Naive thymus-derived CD4-positive, alpha-beta T cell (primary cell): ENCODE measurements at places on chromosomes 6 and 20. TPM values are rescaled to one million over a fixed set of nuclear protein-coding genes. Genes with fewer than 3 reads are reported as not detected.

C20orf144 gene
- not detected for polyA plus RNA-seq

MAP7 gene
- polyA plus RNA-seq: 0.17 TPM

TGM3 gene
- not detected for polyA plus RNA-seq

NANP gene
- 0.75 TPM for polyA plus RNA-seq

CEP85L gene
- polyA plus RNA-seq: 47.8 TPM

VSTM2L gene
- polyA plus RNA-seq: not detected

GRCh38 chr6:18218233-18218632 is 46.1 kb downstream of the DEK start:
- DNase-seq: no peak

GRCh38 chr20:48338717-48339116 is 489.1 kb downstream of the PREX1 start:
- DNase-seq: no peak

- DNase-seq: no peak
Measured at GRCh38 chr6:22411376-22412105, 114.7 kb upstream of the PRL start.
